Hematopoietic multipotent progenitor cell treated with erythropoietin and hydrocortisone succinate and interleukin-3 and kit ligand, for 6 days (in vitro differentiated cells): ENCODE measurements at places on chromosomes 11 and 22.
A peak's percentile ranks its signal among the peaks of the same experiment; 100 is the strongest.

DNA sequence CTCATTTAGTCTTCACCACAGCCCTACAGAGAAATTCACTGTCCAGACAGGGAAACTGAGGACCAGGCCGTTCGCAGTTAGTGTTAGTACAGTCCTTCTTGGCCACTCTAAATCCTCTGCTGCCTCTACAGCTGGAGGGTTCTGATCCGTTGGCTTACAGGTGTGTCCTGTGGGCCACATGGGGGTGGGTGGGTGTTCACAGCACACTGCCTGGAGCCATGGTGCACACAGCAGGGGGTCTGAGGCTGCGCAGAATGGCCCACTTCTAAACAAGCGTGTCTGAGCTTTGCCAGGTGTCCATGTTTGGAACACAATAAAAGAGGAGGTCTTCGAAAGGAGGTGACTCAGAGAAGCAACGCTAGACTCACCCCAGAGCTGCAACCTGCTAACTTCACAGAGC lies 249.0 kb downstream of the ST3GAL4 start:
- DNase-seq = no peak

GRCh38 chr11:107439586-107440167 lies 17.9 kb downstream of the CWF19L2 start:
- DNase-seq = no peak

GRCh38 chr11:80034801-80035200 lies 594.0 kb upstream of the TENM4 start:
- DNase-seq = no peak

DNA sequence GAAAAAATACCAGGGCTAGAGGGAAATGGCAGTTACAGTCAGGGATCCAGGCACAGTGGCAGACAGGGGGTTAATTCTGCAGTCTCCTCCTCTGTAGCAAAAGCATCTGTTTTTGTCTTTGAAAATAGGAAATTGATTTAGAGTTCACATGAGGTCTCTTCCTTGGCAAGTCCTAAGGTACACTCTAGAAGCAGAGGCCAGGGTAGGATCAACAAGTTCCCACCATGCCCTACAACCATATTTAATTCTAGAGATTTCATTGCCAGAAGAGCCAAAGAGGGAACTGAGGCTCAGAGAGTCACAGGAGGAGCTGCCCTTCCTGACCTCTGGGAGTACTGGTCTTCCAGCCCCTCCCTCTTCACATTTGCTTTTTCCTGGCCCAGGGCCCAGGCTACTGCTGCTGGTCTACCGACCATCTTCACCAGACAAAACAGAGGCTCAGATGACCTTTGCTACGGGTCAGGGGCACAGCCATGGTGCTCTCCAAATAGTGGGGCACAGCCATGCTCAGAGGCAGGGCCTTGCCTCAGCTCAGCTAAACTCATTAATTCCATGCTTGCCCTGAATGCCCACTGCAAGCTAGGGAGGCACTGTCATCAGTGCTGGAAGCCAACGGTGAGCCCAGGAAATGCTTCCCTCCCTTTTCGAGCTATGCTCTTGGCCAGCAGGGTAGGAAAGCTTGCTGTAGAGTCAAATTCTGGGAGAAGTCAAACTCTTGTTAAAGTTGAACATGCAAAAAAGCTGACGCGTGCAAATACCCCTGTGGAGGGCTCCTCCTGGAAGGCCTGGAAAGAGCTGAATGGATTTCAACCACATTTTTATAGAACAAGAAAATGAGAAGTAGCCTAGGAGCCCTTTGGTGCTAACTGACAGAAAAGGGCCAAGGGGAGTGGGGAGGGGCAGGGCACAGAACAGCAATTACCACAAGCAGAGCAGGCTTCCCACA lies 11.7 kb upstream of the CHRM4 start:
- DNase-seq = no peak

- DNase-seq = peak; percentile 35
These were observed 574.8 kb downstream of the JRKL start for GRCh38 chr11:96964661-96965060.

- no peak for DNase-seq
These were observed 63.0 kb downstream of the PARVG start for GRCh38 chr22:44243761-44244160.

DNA sequence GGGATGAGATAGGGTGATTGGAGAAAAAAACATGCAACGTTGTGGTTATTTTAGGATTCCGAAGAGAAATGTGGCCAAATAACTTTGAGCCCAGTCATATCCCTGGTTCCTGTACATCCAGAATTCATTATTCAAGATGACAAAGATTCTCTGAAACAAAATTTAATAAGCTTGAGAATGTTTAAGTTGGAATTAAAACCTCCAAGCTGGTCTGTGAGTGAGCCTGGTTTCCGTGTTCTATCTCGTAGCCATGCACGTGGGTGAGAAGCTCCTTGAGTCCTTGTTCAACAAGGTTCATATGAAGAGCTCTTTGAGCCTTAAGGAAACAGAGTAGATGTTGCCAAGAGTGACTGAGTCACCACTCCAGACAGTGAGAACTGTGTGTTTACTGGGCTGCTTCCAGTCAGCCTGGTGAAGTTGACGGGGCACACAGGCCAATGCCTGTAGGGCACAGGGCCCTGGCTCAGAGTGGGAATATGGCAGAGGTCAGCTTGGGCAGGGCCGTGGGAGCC lies 206.5 kb downstream of the NAV2 start:
- DNase-seq = no peak

GRCh38 chr11:61816736-61817455 lies at the start of gene FADS1:
Gene FADS1, minus strand, starts transcription at chr11:61817003. Its CDS starts 74 bp downstream, at chr11:61816929.
- peak; percentile 98 for DNase-seq

- DNase-seq = no peak
These were observed 1.6 kb downstream of the IL2RB start for GRCh38 chr22:37148031-37148651.

DNA sequence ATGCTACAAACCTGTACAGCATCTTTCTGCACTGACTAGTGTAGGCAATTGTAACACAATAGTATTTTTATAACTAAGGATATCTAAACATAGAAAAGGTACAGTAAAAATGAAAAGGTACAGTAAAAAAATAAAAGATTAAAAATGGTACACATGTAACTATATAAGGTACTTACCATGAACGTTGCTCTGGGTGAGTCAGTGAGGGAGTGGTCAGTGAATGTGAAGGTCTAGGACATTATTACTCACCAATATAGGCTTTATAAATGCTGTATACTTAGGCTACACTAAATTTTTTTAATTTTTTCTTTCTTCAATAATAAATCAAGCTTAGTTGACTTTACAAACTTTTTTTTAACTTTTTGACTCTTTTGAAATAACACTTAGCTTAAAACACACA lies 59.9 kb downstream of the EIF3M start:
- no peak for DNase-seq

- peak; percentile 24 for DNase-seq
These were observed 82.3 kb upstream of the PHOX2A start for GRCh38 chr11:72326151-72326848.

DNA sequence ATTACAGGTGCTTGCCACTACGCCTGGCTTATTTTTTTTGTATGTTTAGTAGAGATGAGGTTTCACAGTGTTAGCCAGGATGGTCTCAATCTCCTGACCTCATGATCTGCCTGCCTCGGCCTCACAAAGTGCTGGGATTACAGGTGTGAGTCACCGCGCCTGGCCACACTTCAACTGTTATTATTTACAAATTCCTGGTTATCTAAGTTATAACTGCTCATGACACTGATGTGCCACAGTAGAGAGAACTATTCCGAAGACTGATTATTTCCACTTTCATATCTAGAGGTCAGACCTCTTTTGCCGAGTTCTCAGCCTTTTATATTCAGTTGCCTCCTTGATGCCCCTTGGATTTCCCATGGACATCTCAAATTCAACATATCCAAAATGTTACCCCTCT lies 3.9 kb upstream of the NUP160 start:
- no peak for DNase-seq

- DNase-seq = no peak
These were observed 22.4 kb upstream of the CACNG2 start for GRCh38 chr22:36726007-36726380.

DNA sequence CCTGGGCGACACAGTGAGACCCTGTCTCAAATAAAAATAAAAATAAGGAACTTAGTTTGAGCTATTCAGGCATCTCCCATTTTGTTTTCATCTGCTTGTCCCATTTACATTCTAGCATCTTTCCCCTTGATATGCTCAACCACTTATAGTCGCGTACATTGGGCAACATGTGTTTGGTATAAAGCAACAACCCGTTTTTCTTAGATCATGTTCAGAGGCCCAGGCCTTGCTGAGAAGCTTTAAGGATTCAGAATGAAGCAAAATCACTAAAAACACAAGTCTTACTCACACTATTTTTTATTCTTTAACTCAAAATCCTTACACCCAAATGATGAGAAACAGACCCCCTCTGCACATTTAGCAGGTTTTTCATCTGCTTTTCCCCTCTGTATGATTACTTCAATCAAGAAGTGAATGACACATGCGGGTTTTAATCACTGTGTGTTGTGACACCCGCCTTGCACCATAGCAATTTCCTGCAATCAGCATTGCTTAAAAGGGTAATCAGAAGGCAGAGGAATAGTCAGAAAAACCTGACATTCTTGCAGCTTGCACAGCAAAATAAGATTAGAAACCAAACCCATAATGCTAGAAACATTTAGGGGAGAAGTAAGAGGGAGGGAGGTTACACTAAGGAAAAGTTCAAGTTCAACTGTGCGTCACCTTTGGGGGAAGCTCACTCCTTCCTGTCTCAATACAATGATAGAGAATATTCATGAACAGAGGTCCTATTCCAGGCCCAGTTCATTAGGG lies 25.9 kb downstream of the ALG9 start:
- DNase-seq = peak; percentile 55

- DNase-seq = no peak
These were observed 26.5 kb downstream of the CWC15 start for GRCh38 chr11:94946812-94947211.

GRCh38 chr11:78338138-78338537 lies 79.5 kb downstream of the GAB2 start:
- DNase-seq = peak; percentile 41

DNA sequence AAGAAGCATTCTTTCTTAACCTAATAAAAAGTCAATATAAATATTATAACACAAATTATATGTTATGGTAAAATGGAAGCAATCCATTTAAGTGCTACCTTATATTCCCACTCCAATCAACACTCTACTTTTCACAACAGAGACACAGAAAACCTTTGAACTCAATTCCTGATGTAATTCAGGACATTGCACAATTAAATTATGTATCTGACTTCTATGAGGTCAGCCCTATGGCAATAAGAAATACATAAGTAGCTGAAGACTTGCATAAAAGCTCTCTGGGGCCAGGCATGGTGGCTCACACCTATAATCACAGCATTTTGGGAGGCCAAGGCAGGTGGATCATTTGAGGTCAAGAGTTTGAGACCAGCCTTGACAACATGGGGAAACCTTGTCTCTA lies 6.8 kb downstream of the OR4D10 start:
- no peak for DNase-seq

GRCh38 chr11:131324921-131325570 lies 45.4 kb upstream of the NTM start:
- DNase-seq = no peak

- peak; percentile 90 for DNase-seq
These were observed 398 bp upstream of the ATG16L2 start for GRCh38 chr11:72813740-72814285.

- no peak for DNase-seq
These were observed 16.0 kb upstream of the ELF5 start for GRCh38 chr11:34529643-34530042.

GRCh38 chr22:20573833-20574615 lies 66.6 kb downstream of the MED15 start:
- no peak for DNase-seq

DNA sequence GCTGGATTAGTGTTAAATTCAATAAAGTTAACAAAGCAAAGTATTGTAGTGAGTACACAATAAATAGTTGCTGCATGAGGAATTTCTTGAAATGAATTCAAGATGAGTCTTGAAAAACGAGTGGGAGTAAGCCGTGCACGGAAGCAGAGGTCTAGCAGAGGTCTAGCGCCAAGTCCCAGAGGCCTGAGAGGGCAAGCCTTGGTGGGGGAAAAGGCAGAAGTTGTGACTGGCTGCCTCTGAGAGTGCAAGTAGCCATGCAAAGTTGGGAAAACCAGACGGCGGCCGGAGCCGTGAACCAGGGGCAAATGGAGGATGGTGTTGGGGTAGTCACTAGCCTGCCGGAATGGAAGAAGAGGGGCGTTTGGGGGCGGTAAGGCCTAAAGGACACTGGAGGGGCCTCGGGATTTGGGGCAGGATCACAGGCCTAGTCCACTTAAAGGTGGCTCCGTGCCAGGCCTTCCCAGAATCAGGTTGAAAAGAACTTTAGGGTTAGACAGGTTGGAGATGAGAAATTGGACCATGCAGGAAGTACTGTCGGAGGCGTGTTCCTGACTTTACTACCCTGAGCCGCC lies 379 bp upstream of the SLC3A2 start:
- peak; percentile 70 for DNase-seq

DNA sequence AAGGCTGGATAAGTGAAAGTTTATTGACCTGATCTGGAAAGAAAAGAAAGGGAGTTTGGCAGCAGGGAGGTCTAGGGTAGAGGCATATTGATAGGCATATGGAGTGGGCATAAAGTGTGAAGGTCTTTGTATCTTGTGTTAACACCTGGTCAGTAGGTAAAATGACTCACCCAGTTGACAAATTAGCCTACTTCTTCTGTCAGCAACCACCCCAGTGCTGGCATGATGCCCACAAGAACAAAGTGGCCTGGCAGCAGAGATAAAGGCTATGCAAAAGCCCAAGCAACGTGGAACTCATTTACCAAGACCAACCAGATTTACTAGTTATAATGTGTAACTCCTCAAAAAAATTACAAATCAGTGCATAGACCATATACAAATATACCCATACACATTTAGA lies 4.9 kb downstream of the OR10A3 start:
- DNase-seq = peak; percentile 49

DNA sequence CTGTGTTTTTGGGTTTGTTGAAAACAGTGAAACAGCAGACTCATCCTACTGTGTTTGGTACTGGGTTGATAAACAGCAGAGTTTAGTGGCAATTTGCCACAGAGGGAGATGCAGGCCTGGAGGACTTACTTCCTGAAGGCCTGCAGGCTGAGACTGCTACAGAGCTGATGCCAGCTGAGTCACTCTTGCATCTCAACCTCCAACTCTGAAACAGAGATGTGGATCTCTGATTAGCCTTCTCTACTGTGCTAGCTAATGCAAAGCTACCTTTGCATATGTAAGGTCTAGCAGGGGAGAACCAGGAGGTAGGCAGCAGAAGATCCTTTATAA lies 14.3 kb downstream of the ATP5MG start:
- DNase-seq = peak; percentile 99

GRCh38 chr11:69335781-69336405 lies 41.9 kb downstream of the MYEOV start:
- DNase-seq = peak; percentile 54

GRCh38 chr22:47043835-47044721 lies 281.6 kb downstream of the TBC1D22A start:
- DNase-seq = peak; percentile 47

DNA sequence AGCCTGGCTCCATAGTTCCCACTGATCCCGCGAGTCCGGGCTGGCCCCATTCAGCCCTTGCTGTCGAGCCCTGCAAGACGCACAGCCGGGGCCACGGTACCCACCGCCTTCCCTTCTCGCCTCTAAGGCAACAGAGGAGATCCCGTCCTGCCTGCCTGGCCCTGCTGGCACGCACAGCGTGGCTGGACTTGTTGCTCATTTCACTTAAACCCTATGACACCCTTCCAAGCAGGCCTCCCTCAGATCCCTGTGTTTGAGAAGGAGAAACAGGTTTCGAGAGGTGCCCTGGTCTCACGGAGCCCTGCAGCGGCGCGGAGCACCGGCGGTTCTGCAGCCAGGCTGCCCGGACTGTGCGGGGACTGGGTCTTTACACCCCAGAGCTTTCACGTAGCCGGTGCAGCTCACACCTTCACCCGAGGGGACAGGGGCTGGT lies 1048.4 kb downstream of the BRD1 start:
- DNase-seq = no peak
